Hematopoietic multipotent progenitor cell treated with erythropoietin and hydrocortisone succinate and interleukin-3 and kit ligand, for 8 days (in vitro differentiated cells): ENCODE measurements at places on chromosomes 2 and 18.
A peak's percentile ranks its signal among the peaks of the same experiment; 100 is the strongest.

DNA sequence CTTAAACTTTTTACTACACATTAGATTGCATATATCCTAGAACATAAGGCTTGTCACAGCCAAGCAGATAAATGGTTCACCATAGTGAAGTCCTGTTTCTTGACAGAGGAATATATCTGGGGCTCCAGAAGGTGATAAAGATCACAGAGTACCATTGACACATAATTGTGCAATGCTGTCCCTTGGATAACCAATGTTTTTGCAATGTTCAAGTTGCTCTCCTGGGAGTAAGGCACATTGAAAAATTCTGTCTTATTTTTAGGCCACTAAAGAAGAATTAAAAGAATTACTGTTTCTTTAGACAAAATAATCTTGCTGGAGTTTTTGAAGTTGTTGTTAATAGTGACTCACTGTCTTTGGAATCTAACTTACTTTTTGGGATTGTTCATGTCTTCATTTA, 1132.8 kb downstream of the LRP1B start:
- DNase-seq: no peak

GRCh38 chr2:64876137-64876647, 113.0 kb upstream of the SLC1A4 start:
- DNase-seq: no peak

GRCh38 chr2:7515327-7515726, 598.1 kb downstream of the RNF144A start:
- DNase-seq: no peak

GRCh38 chr18:23534276-23534675, 31.0 kb downstream of the RMC1 start:
- DNase-seq: no peak

GRCh38 chr2:153068052-153068451, 349.6 kb downstream of the ARL6IP6 start:
- DNase-seq: no peak

GRCh38 chr2:199738727-199739412, 112.1 kb downstream of the FTCDNL1 start:
- peak; percentile 5 for DNase-seq

GRCh38 chr2:235594041-235594440, 100.2 kb downstream of the AGAP1 start:
- DNase-seq: peak; percentile 73

DNA sequence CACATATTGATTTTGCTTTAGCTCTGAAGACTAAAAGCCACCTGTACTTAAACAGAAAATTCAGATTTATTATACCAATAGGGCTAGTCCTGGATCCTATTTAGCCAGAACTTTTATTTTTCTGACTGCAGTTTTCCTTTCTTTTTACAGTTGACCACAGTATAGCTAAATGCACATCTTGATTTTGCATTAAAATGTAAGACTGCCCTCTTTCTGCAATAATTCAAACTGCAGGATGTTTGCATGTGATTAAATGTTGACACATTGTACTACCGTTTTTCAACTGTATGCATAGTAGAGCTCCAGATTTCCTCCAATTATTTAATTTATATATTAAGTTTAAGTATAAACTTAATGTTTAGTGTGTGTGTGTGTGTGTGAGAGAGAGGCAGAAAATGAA, 1262.9 kb downstream of the SUCLG1 start:
- DNase-seq: peak; percentile 12

- no peak for DNase-seq
These were observed 442.9 kb upstream of the HNRNPA3 start for GRCh38 chr2:176769499-176770370.
